ENCODE measurements at places on chromosomes 4 and X. TPM values are rescaled to one million over a fixed set of nuclear protein-coding genes. Genes with fewer than 3 reads are reported as not detected.

Gene KLF8
- total RNA-seq: 3.1 TPM

Gene FUNDC1
- total RNA-seq: 12.6 TPM

Gene MAGEB2
- not detected for total RNA-seq

Gene CLGN
- total RNA-seq: 29.0 TPM

Gene CSN1S1
- not detected for total RNA-seq

Gene MAML3
- 2.1 TPM for total RNA-seq

Gene SCML2
- 1.5 TPM for total RNA-seq

Gene CSAG1
- not detected for total RNA-seq

Gene AADAT
- 4.6 TPM for total RNA-seq

Gene ITIH6
- total RNA-seq: not detected

Gene PRKG2
- total RNA-seq: 2.4 TPM

Gene DDX53
- not detected for total RNA-seq

Gene SPATA18
- 4.4 TPM for total RNA-seq

Gene UGT2A1
- total RNA-seq: not detected

Gene POF1B
- not detected for total RNA-seq

Gene MAGEA9B
- total RNA-seq: not detected

Gene GATA1
- not detected for total RNA-seq

Gene GLUD2
- 2.0 TPM for total RNA-seq

Gene CT45A10
- not detected for total RNA-seq

Gene DOK7
- not detected for total RNA-seq

Gene AMOT
- 3.9 TPM for total RNA-seq

Gene SSX1
- not detected for total RNA-seq

Gene CYP2U1
- 21.0 TPM for total RNA-seq

Gene EFHC2
- total RNA-seq: 0.50 TPM

Gene LDOC1
- total RNA-seq: 4.1 TPM

Gene MAGEB1
- not detected for total RNA-seq

Gene PNCK
- total RNA-seq: 1.2 TPM

Gene NSD2
- 144 TPM for total RNA-seq

Gene PSAPL1
- total RNA-seq: not detected

All from uterine smooth muscle cell (primary cell).